ENCODE measurements at places on chromosomes 12 and 14.

- DNase-seq = no peak
Observed at GRCh38 chr14:74950795-74951442, 4.5 kb downstream of the PGF start.

DNA sequence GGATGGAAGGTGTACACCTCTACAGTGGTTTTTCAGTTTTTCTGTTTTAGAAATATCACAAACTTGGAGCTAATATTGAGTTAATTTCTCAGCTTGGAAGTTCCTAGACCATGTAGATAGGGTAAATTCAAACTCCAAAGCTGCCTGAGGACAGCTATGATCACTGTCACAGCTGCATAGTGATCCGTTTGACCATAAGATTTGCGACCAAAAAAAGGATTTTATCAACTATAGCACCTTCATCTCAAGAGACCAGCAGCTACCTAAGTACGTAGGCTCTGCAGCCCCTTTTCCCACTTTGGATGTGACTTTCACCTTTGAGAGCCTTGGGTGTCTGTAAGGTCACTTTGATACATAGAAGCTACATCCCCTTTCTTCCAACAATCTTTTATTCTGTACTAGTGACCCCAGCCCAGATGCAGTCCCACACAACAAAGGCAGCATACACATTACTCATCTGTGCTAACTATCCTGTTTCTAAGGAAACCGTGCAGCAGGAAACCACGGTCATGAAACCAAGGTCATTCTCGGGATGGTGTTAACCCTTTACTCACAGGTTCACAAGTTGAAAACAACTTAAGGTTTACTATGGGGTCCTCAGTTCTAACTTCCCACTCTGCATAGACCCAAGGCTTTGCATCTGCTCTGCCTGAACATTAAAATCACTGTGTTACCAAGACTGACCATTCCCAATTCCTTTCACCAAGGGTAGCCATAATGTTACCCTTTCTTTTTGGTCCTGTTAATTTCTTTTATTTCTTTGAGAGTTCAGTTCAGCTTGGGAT lies 75.4 kb downstream of the IFT81 start:
- no peak for DNase-seq

DNA sequence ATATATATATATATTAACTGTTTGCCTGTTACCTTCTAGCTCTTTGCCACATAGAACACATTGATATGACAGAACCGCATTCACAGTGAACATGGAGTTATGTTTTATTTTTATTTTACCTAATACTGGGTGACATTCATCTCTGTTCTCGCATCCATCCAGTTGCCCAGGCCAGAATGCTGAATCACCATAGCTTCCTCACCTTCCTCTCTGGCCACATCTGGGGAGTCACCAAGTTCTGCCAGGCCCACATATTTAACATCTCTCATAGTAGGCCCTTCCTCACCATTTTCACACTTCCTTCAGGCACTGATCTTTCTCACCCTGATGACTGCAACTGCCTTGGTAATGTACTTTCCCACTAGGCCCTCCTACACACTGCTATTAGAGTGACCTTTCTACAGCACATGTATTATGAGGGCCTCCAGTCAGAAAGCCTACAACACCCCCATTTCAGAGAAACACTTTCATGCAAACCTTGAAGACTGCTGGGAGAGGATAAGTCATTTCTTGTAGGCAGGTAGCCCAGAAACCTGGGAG lies 106.8 kb downstream of the LGR5 start:
- DNase-seq = no peak

GRCh38 chr12:668090-668481 lies 4.8 kb upstream of the NINJ2 start:
- DNase-seq = no peak

GRCh38 chr12:52358575-52359350 lies 8.5 kb downstream of the KRT85 start:
- no peak for DNase-seq

DNA sequence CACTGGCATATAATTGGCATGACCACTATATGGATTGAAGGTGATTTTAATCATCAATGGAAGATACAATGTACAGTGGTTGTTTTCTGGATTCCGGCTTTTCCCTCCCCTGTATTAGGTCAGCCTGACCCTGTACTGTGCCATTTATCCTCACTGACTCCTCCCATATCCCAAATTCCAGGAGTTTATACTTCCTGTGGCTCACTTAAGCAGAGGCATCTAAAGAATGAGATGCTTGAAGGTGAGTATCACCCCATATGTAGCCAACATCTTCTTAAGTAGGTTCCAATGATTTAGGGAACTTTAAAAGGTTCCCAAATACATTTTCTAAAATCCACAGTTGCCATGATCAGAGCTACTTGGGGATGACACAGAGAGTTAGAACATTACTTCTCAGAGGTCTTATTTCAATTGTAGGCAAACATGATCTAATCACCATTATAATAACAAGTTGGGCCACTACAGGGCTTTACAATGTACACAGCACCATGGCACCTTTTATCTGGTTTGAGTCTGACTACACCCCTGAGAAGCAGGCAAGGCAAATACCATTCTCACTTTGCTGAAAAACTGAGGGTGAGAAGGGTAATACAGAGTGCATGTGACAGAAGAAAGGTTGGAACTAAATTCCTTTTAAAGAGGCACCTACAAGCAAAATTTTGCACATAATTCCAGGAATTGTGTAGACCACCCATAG lies 212.3 kb upstream of the GARIN6 start:
- no peak for DNase-seq

GRCh38 chr12:3222979-3223378 lies 145.8 kb downstream of the TSPAN9 start:
- no peak for DNase-seq

DNA sequence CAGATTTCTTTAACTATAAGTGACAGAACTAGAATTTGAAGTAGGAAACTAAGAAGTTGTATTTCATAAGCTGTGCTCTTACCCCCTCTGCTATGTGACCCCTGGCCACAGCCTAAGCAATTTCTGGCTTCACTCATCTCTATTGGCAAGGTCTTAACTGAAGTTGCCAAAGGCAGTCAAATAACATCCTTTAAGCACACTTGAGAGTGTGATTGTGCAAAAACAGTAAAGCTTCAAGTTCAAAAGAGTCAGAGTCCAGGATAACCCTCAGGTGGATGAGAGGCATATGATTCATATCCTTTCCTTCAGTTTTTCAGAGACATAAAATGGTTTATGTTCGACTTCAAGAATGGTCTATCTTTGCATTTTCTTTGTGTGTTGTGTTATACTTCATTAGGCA lies 45.2 kb downstream of the GRIP1 start:
- DNase-seq = no peak
